GM12892 (cell line): ENCODE measurements at places on chromosomes 12 and 14.

- no peak for DNase-seq
Measured at GRCh38 chr14:66496188-66496807, 10.1 kb downstream of the CCDC196 start.

GRCh38 chr14:94171208-94171607, 2.9 kb upstream of the PPP4R4 start:
- no peak for DNase-seq

DNA sequence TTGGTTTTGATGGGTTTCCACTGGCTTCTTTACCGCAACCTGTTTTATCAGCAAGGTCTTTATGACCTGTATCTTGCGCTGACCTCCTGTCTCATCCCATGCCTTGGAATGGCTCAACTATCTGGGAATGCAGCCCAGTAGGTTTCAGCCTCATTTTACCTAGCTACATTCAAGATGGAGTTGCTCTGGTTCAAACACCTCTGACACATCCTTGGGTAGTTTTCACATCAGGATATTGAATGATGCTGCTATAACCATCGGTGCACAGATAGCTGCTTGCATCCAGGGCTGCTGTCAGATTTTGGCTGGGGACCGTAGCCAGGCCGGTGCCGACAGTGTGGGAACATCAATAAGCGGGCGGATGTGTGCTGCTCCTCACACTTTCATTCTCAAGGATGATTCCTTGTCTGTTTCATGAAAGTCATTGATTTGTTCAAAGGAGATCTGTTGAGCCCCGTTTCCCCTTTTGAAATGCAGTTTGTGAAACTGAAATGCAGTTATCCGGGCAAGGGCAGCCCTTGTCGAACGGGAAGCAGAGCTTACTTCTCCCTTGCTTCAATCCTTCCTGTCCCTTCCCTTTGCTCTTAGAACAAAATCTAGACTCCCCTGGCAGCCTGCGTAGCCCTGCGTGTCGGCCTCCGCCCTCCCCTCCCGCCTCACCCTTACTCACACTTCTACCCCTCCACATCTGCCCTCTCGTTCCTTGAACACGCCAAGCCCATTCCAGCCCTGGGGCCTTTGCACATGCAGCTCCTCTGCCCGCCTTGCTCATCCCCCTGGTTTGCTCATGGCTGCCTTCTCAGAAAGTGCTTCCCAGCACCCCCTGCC, 49.2 kb upstream of the NCOR2 start:
- DNase-seq, result no peak

GRCh38 chr12:124715121-124715990, 147.9 kb upstream of the NCOR2 start:
- DNase-seq, result no peak

- DNase-seq, result no peak
Measured at GRCh38 chr12:98533723-98534251, 18.4 kb downstream of the TMPO start.

GRCh38 chr14:43285575-43285974, 1221.5 kb downstream of the FSCB start:
- no peak for DNase-seq

GRCh38 chr14:94542811-94543440, 18.3 kb upstream of the SERPINA4 start:
- DNase-seq, result no peak

DNA sequence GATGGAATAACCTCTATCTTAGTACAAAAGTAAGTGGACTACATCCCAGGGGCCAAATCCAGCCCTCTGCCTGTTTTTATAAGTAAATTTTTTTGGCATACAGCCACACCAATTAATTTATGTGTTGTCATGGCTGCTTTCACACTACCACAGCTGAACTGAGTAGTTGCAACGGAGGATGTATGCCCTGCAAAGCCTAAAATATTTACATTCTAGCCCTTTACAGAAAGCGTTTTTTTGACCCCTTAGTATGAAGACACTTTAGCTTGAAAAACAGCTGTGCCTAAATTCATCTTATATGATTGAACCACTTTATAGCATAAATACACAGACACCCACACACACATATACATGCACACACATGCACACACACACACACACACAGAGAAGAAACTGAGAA, 501.6 kb downstream of the EGLN3 start:
- DNase-seq, result no peak

GRCh38 chr12:5464096-5464495, 32.2 kb downstream of the NTF3 start:
- DNase-seq, result no peak
